Natural killer cell (primary cell): ENCODE measurements at places on chromosomes 5 and 9. TPM values are rescaled to one million over a fixed set of nuclear protein-coding genes. Genes with fewer than 3 reads are reported as not detected.

Gene SPINK5
- not detected for total RNA-seq

Gene CDKN2B
- total RNA-seq = 0.30 TPM

Gene CORO2A
- 2.3 TPM for total RNA-seq

Gene LCN9
- not detected for total RNA-seq

Gene IFNA21
- total RNA-seq = not detected

Gene PCDHGC5
- 0.50 TPM for total RNA-seq

Gene CCDC187
- not detected for total RNA-seq

Gene PDGFRB
- 61.6 TPM for total RNA-seq

Gene GPR150
- 0.89 TPM for total RNA-seq

Gene FREM1
- total RNA-seq = not detected

Gene DMGDH
- total RNA-seq = 0.43 TPM

Gene EQTN
- total RNA-seq = not detected

Gene BAAT
- total RNA-seq = not detected

Gene PCDHB2
- total RNA-seq = not detected
